ENCODE measurements at places on chromosomes 6 and 20.

GRCh38 chr6:9527679-9528286 lies 887.1 kb downstream of the TFAP2A start:
- no peak for DNase-seq

- no peak for DNase-seq
Measured at GRCh38 chr6:169495601-169496000, 206.2 kb downstream of the WDR27 start.

DNA sequence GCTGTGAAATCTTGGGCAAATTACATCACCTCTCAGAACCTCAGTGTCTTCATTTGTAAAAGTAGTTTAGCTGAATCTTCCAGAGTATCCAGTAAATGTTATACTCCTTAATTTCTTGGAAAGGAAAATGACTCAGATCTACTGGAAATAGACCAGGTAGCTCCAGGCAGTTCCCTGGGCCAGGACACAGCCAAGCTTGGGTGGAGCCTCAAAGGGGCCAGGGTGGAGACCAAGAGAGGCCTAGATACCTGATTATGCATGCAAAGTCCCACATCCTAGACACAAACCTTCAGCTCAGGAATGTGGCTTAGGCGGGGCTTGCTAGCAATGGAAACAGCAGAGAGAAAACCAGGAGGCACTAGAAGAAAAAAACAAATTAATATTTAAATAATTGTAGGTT lies 272.8 kb downstream of the MAFB start:
- no peak for DNase-seq

GRCh38 chr6:5464099-5464885 lies 203.0 kb downstream of the FARS2 start:
- no peak for DNase-seq

DNA sequence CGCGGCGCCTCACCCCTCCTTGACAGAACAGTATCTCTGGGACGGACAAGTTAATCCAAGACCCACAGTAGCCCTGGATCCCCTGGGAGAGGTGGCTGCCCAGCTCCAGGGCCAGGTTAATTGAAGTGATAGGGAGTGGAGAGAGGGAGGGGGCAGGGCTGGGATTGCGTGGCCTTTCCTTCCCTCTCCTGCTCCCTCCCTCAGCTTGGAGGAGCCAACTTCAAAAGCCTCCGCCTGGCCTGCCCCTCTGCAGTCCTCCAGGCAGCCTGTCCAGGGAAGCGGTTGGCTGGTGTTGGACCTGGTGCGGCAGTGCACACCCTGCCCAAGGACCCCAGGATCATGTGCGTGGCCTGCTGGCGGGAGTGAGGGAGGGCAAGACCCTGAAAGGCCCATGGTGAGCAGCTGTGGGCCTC lies at the start of gene C20orf204:
C20orf204 (plus strand) TSS at position 250 of the 413 bp plus-strand sequence; CDS start at position 392, 142 bp downstream.
- no peak for DNase-seq

DNA sequence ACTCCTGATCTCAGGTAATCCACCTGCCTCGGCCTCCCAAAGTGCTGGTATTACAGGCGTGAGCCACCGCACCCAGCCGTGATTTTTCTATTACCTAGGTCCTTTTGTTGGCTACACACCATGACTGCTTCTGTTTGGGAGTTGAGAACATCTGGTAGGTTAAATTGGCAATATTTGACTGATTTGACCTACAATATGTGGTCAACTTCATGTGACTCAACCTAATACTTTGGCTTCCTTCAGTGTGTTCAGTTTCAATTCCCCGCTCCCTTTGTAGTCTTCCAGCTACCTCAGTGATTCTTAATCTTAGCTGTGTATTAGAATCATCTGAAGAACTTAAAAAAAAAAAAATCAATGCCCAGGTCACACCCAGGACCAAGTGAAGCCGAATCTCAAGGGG lies 47.4 kb downstream of the MYB start:
- DNase-seq: no peak

DNA sequence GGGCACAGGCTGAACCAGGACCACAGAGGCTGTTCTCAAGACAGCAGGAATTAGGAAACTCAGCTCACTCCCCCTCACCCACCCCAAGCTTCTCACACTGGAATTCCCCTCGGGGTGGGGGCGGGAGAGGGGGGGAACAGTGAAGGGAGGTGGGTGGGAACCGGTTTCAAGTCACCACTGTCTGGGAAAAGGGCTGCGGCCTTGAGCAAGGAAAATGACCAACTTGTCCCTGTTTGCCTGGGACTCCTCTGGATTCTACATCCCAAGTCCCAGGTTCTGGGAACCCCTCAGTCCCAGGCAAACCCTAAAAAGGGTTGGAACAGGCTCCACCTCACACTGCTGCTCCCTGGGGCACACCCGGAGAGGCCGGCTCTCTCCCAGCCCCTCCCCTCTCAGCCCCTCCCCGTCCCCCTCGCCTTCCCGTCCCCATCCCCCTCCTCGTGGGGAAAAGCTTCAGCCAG lies 230.7 kb downstream of the TFAP2C start:
- DNase-seq: no peak

DNA sequence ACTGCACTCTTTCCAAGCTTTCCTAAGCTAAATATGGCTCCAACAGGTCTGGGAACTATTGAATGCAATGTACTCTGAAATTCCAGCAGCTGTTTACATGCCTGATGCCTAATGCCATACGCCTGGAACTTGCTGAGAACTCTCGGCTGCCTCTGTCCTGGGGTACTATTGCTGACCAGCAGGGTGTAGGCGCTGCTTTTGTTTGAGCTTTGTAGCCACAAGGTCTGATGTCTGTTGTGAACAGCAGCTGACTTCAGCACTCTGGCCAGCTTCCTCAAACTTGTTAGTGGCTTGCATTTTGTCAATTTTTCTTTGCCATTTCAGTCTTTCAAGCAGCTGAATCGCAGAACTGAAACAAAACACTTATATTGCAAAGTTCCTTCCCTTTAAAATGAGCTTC lies 26.7 kb downstream of the SAYSD1 start:
- no peak for DNase-seq

DNA sequence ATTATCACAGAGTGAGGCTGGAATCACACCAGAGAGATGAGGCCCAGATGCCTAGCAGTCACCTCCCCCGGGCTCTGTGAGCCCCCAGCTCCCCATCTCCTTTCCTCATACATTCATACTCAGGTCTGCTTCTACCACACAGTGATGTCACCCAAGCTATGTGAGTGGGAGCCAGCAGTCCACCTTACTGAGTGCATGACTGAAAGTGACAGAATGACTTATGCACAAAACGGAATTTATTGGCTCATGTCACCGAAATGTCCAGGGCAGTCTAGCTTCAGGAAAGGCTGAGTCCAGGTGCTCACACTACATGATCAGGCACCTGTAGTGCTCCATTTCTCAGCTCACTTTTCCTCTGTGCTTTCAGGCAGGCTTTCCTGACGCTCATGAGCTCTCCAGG lies 36.7 kb upstream of the CCN6 start:
- DNase-seq: no peak

DNA sequence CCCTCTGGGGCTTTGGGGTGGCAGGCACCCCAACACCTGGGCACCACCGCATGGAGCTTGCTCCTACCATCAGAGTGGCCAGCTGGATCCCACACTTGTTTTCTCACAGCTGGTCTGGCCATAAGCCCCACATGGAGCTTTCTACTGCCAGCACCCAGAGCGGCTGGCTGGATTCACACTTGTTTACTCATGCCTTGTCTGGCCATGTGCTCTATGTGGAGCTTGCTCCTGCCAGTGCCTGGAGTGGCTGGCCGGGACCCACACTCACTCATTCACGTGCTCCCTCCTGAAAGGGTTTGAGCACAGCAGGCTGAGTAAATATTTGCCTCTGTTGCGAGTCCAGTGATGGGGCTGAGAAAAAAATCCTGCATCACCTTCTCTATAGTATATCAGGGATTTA lies 487.0 kb downstream of the CD109 start:
- no peak for DNase-seq

DNA sequence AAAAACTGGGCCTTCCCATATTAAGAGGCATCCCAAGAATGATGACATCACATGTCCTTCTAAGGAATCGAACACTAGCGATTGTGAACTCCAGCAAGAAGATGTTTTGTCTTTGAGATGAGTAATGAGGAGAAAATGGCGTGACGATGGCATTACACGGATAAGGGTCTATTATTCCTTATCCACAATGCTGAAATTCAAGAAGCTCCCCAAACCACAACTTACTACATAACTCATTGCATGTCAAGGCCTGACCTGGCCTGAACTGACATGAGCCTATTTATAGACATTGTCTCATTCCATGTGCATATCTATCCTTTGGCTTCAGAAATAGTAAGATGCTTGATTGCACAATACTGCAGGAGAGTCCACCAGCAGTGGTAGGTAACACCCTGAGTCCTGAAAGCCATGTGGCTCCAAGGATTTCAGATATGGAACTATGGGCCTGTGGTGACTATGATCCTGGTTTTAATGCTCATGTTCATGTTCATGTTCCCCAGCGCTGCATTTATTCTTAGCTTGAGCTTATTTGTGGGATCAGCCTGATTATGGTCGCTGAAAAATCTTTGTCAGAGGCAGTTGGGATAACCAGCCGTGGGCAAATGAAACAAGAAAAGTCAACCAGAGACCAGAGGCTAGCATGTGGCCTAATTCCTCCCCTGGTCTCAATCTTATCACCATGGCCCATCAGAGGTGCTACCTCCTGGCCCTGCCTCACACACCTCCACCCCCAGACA lies 183.2 kb upstream of the JARID2 start:
- no peak for DNase-seq

GRCh38 chr20:4064144-4064909 lies 49.0 kb upstream of the RNF24 start:
- no peak for DNase-seq

DNA sequence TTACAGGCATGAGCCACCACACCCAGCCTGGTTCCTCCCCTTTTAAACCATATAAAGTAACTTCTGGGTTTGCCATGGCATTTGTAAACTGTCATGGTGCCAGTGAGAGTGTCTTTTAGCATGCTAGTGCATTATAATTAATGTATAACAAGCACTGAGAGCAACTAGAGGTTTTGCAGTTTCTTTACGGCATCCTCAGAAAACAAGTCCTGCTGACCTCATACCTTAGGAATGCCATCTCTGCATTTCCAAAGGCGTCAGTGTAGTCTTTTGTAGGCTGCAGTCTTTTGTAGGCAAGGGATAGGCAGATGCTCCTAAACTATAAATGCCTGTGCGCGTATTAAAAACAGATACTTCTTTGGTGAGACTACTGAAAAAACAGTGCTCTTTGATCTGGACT lies 75.0 kb upstream of the EZR start:
- no peak for DNase-seq

- DNase-seq: no peak
Measured at GRCh38 chr6:2980465-2980855, 9.1 kb upstream of the SERPINB6 start.

GRCh38 chr20:9298906-9299305 lies 215.5 kb upstream of the LAMP5 start:
- DNase-seq: no peak

DNA sequence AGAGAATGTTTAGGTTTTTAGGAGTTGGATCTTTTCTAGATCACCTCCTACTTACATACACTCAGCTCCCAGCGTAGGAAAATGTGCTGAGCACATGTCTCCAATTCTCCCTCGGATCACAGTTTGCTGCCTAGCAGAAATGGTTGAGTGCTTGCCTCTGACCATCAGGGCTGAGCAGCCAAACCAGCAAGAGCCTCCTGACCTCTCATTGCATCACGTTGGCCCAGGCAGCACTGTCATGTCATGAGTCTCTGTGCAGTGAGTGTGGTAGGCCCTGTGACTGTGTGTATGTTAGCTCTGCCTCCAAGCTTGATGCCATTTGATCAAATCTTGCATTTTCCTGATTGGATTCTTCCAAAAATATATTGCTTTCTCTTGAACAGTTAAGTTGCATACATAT lies 112.0 kb downstream of the LRRC1 start:
- DNase-seq: no peak

- no peak for DNase-seq
Measured at GRCh38 chr6:168844821-168845609, 404.0 kb downstream of the SMOC2 start.

- no peak for DNase-seq
Measured at GRCh38 chr6:5422321-5422915, 161.1 kb downstream of the FARS2 start.

DNA sequence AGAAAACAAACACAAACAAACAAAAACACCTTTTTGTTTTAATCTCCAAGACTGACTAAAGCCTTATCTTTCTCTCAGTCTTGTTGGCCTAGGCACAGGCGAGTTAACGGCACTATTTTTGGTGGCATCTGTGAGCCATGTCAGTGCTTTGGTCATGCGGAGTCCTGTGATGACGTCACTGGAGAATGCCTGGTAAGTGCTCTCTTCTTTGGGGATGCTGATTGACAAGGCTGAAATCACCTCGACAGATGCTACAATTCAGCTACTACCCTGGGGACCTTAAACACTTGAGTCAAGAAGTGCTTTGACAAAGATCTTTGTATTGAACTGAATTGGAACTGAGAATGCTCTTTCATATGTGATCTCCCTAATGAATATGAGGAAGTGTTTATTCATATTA lies 384.1 kb downstream of the LAMA2 start:
- no peak for DNase-seq

DNA sequence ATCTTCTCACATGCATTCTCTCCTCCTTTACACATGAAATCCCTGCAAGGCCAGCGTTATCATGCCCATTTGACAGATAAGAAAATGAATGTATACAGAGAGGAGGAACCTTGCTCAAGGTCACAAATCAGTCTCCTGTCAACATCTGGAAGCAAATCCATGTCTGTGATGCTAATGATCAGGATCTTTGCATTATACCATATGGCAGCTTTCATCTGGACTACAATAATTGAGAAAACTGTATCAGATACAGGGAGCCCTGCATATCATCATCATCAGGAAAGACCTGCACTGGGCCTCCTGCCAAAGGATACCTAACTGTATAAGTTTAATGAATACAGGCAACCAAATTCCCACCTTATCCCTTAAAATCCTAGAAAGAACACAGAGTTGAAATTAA lies 213.7 kb downstream of the PTPRT start:
- DNase-seq: no peak

DNA sequence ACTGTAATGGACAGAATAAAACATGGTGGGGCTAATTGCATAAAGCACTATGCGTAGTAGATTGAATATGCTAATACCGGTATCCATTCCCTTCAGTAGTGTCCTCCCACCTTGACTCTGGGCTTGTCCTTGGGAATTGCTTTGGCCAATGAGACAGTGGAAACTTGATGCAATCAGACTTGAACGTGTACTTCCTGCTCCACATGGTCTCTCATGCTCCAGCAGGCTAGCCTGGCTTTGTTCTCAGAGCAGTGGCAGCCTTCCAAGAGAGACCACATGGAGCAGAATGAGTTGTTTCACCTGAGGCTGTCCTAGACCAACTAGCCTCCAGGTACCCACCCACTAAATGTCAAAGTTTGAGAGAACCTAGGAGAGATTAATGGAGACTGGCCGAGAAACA lies 37.0 kb upstream of the BTBD3 start:
- no peak for DNase-seq

GRCh38 chr20:63357921-63358905 lies 2.9 kb downstream of the CHRNA4 start:
- DNase-seq: no peak

DNA sequence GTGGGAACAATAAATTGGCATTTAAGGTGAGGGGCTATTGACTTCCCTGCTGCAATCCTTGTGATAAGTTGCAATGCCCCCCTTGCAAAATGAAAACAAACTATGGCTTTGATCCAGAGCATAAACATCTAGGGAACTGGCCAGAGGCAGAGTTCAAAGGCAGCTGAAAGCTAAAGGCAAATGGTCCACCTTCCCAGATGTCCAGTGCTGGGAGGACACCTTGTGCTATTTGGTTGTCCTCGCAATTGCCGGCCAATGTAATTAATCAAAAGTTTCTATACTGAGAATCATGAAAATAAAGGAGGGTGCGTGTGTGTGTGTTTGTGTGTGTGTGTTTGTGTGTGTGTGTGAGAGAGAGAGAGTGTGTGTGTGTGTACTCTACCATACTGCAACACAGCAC lies 337.4 kb downstream of the CBLN4 start:
- DNase-seq: no peak

- DNase-seq: no peak
Measured at GRCh38 chr6:3284436-3284876, 25.7 kb downstream of the PSMG4 start.
